ENCODE measurements at places on chromosomes 12 and 14. TPM values are rescaled to one million over a fixed set of nuclear protein-coding genes. Genes with fewer than 3 reads are reported as not detected.
A peak's percentile ranks its signal among the peaks of the same experiment; 100 is the strongest.

GRCh38 chr12:55683676-55684075, 24.0 kb downstream of the ITGA7 start:
- no peak for DNase-seq

DNA sequence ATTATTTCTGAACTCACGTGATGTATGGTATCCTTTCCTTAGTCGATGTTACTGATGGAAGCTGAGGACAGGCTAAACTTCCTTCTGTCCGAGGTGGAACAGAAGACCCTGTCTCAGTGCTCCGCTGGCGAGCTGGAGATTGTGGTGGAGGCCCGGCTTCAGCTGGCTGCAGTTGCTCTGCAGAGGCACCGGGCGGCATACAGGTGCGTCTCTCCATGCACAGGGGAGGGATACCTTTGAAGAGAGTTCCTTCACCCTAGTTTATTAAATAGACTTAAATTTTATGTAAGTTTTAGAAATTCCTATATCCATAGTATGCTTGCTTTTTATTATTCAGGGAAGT, 186.7 kb upstream of the NEDD1 start:
- DNase-seq, result peak; percentile 22

DNA sequence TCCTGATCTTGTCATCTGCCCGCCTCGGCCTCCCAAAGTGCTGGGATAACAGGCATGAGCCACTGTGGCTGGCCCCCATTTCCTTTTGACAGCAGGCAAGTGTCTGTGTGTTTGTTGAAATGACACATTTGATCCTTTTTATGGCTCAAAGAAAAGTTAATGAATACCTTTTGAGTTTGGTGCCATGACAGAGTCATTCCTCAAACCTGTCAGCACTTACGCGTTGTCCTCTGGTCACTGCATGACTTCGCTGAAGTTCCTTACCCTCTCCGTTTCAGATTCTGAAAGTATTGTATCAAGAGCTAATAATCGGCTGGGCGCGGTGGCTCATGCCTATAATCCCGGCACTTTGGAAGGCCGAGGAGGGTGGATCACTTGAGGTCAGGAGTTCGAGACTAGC, 32.4 kb downstream of the NEMF start:
- DNase-seq, result no peak

GRCh38 chr12:60594035-60594711, 998.3 kb downstream of the SLC16A7 start:
- DNase-seq, result no peak

BDKRB2 gene
- 2.0 TPM for total RNA-seq

DNA sequence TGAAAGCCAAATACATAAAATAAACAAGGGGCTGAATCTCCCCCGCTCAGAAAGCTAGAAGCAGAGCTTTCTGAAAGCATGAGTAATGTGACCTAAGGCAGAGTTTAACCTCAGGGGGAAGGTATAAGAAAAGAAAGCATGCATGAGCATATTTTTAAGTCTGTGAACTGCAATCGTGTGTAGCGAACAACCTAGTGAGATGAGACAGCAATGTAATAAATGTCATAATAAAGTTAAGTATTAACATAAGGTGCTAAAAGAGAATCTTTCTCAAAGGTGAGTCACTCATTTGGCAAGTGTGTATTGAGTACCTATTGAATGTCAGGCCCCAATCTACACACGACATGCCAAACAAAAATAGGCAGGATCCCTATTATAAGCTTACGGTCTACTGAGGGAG, 14.2 kb upstream of the WDR20 start:
- DNase-seq, result no peak

GRCh38 chr14:33738491-33738890, 212.4 kb downstream of the EGLN3 start:
- no peak for DNase-seq

- no peak for DNase-seq
Measured at GRCh38 chr12:70367258-70368141, 1.4 kb downstream of the KCNMB4 start.

DNA sequence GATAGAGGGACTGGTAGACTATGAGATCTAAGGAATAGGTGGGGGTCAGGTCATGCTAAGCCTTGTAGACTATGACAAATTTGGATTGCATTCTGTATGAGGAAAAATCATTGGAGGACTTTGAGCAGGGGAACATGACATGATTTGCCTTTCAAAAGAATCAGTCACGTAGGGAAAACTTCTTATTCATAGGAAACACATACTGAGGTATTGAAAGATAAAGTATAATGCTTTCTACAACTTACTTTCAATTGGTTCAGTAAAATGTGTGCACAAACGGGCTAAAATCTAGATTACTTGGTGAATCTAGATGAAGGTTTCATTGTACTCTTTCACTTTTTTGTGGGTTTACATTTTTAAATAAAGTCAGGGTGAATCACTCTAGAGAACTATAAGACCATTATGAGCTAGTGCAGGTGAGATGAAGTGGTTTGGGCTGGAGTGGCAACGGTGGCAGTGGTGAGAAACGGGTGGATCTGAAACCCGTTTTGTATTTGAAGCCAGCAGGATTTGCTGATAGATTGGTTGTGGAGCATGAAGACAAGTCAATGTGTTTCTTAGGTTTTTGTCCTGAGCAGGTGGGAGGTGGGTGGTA, 6.7 kb downstream of the BBS10 start:
- DNase-seq, result no peak

- no peak for DNase-seq
Measured at GRCh38 chr12:111574797-111575443, 24.2 kb downstream of the ATXN2 start.

KRT73 gene
- total RNA-seq, result not detected

DNA sequence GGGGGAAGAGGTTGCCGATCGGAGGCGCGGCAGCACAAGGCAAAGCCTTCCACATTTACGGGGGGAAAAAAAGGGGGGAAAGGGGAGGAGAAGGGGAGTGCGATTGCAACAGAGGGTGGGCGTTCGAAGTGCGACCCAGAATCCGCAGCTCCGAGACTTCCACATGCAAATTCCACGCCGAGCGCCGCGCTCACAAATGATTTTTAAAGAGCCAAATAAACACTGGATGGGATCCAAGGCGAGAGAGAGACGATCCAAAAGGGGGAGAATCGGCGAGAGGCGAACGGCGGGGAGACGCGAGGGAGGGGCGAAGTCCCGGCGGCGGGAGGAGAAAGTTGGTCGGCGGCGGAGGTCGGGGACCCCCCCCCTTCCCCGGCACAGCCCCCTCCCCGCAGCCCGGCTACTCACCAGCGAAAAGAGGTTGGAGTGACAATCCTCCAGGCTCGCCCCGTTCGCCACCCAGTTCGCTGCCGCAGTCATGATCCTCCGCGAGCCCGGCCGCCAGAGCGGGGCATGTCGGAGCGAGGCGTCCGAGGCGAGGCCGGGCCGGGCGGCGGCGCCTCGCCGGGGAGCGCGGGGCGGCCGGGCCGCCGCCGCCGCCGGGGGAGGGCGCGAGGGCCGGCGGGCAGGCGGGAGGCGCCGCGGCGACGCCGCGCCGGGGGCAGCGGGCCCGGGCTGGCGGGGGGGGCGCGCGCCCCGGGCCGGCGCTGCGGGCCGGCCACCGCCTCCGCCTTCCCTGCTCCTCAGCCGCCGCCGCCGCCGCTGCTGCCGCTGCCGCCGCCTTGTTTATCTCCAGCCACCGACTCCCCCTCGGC, 634 bp downstream of the MED13L start:
- peak; percentile 77 for DNase-seq

GRIP1 gene
- 12.7 TPM for total RNA-seq

CD63 gene
- 1,288 TPM for total RNA-seq

RPGRIP1 gene
- total RNA-seq, result 0.26 TPM

GRCh38 chr12:65098364-65098763, 22.7 kb downstream of the WIF1 start:
- DNase-seq, result no peak

- DNase-seq, result no peak
Measured at GRCh38 chr12:99009654-99010296, 364.7 kb downstream of the APAF1 start.

IL26 gene
- total RNA-seq, result not detected

DNA sequence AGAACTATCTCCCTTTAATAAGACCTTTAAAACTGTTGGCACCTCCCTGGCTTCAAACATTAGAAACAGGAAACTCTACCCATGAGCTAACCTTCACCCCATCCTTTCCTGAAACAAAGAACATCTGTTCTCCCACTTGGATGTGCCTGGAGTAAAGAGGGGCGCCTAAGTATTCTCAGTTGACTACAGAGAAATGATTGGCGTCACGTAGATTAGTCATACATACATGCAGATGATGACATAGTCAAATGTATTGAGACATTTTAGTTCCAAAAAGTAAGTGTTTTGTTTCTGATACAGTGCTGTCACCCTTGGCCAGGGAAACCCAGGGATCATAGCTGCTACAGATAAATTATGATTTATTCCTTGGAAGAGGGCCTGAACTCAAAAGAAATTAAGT, 260.0 kb upstream of the PLEKHG7 start:
- DNase-seq, result no peak

DNA sequence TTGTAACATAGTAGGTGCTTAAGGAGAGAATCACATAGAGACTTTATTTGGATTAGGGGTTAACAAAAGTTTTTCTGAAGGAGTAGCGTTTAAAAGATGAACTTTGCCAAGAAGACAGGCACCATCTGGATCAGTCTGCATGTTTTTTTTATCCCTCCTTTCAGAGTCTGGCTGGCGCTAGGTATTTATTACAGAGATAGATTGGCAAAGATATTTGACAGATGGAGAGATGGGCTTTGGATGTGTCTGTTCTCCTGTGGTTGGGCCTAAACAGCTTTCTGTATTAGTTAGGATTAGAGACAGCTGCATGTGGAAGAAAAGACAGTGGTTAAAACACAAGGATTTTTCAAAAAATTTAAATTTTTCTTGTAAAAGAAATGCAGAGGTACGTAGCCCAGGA, 133.9 kb downstream of the C12orf75 start:
- DNase-seq, result no peak

MIP gene
- total RNA-seq, result 0.50 TPM

DNA sequence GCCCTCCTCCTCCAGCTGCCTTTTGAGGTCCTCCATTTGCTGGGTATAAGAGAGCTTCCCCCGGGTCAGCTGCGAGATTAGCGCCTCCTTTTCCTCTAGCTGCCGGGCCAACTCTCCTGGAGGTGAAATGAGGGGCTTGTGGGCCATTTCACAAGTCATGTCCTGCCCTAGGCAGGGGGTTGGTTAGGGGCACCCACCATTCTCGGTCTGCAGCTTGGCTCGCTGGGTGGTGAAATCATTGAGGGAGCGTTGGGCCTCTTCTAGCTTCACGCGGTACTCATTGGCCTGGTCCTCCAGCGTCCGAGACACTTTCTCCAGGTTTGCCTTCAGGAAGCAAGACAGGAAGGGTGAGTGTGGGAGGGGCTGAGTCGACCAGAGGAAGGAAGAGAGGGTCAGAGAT, 12.6 kb downstream of the CMTM5 start:
- no peak for DNase-seq

DNA sequence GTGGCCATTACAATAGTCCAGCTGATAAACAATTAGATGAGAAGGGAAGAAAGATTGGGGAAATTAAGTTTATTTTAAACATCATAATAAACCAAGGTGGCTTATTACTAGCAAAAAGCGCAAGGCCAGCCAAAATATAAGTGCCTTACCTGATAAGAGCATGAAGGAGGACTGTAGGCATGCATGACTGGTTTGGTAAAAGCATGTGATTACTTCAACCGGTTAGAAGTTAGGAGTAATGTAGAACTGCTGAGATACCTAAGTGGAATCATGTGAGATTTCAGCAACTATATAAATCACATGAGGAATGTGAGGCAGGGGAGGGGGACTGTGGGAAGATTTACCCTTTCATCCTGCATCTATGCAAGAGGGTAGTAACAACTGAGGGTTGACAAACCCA, 59.7 kb upstream of the CCDC196 start:
- no peak for DNase-seq

GRCh38 chr12:52344111-52344510, 22.9 kb upstream of the KRT83 start:
- DNase-seq, result no peak

DNA sequence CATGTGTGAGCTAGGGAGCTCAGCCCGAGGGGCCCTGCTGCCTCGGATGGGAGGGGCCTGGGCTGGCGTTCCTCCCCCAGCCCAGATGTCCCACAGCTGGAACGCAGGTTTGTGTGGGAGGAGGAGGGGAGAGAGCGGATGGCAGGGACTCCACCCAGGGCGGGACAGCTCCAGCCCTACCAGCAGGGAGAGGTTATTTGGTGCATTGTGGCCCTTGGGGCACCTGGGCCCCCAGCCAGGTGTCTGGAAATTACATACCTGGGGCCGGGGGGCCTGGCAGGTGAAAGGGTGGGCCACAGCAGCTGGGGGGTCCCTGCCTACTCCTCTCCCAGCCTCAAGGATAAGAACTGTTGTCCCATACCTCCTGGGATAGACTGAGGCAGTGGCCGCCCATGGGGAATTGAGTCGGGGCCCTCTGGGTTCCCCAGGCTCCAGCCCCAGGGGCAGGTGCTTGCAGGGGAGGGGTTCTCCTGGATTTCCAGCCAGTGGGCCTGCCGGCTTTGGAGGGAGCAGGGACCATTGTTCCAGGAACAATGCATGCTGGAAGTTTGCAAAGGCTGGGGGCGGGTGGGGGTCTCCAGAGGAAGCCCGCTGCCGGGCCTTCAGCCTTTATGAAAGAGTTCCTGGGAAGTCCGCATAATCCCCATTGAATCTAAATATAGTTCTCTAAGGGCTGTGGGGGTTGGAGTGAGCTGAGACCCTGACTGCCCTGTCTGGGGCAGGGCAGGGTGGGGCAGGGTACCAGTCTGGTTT, 1.2 kb downstream of the KIF26A start:
- peak; percentile 19 for DNase-seq

DNA sequence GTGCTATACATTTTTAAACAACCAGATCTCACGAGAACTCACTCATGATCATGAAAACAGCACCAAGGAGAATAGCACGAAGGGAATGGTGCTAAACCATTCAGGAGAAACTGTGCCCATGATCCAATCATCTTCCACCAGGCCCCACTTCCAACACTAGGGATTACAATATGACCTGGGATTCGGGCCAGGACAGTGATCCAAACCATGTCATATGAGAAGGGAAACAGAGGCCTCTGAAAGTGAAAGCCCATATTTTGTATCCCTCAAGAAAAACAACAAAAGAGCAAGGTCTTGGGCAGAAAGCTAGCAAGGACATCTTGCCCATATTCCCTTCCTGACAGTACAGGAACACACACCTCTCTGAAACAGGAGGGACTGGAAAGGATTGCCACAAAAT, 163.9 kb upstream of the VASH1 start:
- no peak for DNase-seq

DNA sequence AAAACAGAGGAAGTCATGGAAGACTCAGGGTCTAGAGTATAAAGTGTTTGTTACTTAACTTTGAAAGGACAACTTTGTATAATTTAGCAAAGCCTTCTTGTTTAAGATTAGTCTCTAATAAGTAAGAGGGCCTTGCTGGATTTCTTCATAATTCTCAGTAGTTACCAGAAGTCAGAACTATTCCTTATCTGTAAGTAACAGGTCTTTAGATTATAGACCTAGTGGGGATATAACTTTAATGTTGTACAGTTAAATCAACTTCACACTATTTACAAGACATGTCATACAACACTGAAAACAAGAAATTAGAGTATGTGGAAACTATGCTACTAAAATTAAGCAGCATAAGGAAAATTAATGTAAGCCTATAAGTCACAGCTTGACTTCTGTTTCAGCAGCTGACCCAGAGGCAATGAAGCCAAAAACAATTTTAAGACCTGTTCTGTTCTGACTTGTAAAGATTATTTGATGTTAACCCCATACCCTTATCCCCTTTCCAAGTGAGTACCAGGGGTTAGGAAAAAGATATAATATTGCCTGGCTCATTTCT, 398.3 kb downstream of the RAD51B start:
- DNase-seq, result no peak
